Right ventricle myocardium inferior (tissue), 1 donor: ENCODE measurements at places on chromosomes 6 and 20. TPM values are rescaled to one million over a fixed set of nuclear protein-coding genes. Genes with fewer than 3 reads are reported as not detected.

The COX4I2 gene
- 7.1 TPM for total RNA-seq

- DNase-seq: no peak
Observed at GRCh38 chr20:530321-530720, 13.3 kb downstream of the CSNK2A1 start.

The HLA-DOA gene
- total RNA-seq: 1.5 TPM

DNA sequence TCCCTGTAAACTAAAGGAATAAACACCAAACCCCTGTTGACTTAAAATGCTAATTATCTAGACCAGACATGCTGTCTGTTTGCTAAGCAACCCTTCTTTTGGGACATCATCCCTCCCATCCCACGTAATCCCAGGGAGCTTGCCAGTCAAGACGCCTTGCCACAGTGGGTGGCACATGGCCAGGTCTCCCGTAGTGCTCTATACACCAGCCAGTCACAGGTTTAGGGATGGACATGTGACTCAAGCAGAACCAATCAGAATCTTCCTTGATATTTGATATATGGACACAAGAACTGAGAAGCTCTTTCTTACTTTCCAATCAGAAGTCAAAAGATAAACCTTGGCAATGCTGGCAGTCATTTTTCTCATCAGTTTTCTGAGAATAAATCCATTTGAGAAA is 60.0 kb downstream of the CNKSR3 start:
- DNase-seq: no peak

- DNase-seq: no peak
Observed at GRCh38 chr6:136969433-136969832, 47.3 kb downstream of the SLC35D3 start.

GRCh38 chr6:150029749-150030148 is 4.4 kb upstream of the RAET1L start:
- no peak for DNase-seq

- no peak for DNase-seq
Observed at GRCh38 chr6:73548458-73549446, 27.9 kb upstream of the EEF1A1 start.
